OCI-LY7 (cell line): ENCODE measurements at places on chromosomes 4 and X. TPM values are rescaled to one million over a fixed set of nuclear protein-coding genes. Genes with fewer than 3 reads are reported as not detected.

DNA sequence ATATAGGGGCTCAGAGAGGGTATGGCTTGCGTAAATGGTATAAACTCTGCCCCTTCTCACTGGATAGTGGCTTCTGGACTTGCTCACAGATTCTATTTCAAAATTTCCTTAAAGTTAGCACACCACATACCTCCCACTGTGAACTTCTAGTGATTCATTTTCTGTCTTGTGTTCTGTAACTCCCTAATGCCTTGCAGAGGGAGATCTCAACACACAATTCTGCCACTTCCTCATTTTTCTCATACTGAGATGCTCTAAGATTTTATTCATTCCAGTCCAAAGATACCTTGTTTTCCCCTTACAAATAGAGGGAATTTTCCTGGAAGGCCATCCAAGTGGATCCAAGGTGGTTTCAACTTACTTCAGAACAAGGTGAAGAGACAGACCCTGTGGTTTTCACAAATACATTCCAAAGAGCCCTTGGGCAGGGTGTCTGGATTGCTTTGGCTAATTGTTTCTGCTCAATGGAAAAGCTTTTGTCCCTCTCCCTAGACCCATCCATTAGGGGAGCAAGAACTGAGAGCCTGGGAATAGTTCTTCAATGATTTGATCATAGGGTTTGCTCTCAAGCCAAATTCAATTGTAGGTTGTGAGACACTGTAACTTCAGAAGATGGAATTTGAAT lies 52.1 kb upstream of the CAPN6 start:
- no peak for DNase-seq

The PRSS12 gene
- total RNA-seq, result not detected in 2 replicates

- DNase-seq, result no peak
Observed at GRCh38 chr4:152815078-152815477, 35.3 kb downstream of the ARFIP1 start.

The SLC26A1 gene
- total RNA-seq, result 0.30 TPM in 1 of 2 replicates, not detected in the other

The AFAP1 gene
- not detected in 2 replicates for total RNA-seq

DNA sequence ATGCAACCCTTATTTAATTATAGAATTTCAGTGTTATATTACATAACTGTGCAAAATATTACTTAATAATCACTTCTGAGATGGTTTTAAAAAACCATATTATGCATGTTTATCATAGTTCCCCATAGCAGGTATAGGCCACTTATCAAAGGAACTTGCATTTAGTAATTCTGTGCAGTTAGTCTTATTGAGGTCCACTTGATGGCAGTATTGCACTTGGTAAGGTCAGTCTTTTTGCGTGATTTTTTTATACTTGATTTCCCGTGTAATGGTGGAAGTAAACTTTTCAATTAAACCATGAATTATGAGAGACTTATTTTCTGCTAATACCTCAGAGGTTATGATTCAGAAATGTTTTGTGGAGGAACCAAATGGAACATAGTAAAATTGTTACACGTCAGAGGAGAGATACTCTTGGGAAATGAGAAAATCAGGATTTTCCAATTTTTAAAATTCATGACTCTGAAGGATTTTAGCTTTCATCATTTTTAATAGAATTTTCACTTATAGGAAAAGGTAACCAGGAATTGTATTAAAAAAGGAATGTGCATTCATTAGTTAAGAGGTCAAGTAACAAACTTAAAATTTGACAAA lies 230.0 kb downstream of the CCSER1 start:
- DNase-seq, result peak; percentile 29

DNA sequence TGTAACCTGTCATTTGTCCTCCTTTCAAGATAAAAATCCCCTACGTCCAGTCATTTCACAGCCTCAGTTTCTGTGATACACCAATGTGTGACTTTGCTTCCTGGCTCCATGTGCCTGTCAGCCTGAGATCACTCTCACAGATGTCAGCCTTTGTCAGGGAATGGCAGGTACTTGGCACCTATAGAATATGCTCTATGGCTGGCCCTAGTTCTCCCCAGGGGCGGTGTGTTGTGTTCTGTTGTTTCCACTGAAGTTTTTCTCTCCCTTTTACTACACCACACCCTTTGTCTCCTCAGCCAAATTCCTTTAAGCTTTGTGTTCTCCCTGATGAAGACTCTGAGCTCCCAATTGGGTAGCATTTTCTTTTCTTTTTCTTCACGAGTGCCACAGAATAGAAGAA lies 81.7 kb downstream of the ALPK1 start:
- no peak for DNase-seq

GRCh38 chr4:183543435-183543834 lies 38.6 kb downstream of the ING2 start:
- DNase-seq, result no peak

The TASL gene
- 0.26 TPM in 1 of 2 replicates, not detected in the other for total RNA-seq

GRCh38 chr4:123524958-123525628 lies 128.5 kb downstream of the SPRY1 start:
- DNase-seq, result no peak

- DNase-seq, result no peak
Observed at GRCh38 chr4:182144626-182145333, 98.4 kb upstream of the TENM3 start.
